Thoracic aorta endothelial cell (primary cell): ENCODE measurements at places on chromosomes 4 and X. TPM values are rescaled to one million over a fixed set of nuclear protein-coding genes. Genes with fewer than 3 reads are reported as not detected.

RTL5 gene
- total RNA-seq: 0.14 and 0.40 TPM in 2 replicates

NCAPG gene
- total RNA-seq: 104 and 139 TPM in 2 replicates

NXF2B gene
- total RNA-seq: not detected in 2 replicates

USP17L26 gene
- not detected in 2 replicates for total RNA-seq

JCHAIN gene
- total RNA-seq: not detected in 2 replicates
